ENCODE measurements at places on chromosomes 6 and 20.

- no peak for DNase-seq
Measured at GRCh38 chr6:43475516-43475915, 1.9 kb upstream of the TJAP1 start.

- DNase-seq, result no peak
Measured at GRCh38 chr6:21079468-21080048, 514.0 kb upstream of the SOX4 start.

- no peak for DNase-seq
Measured at GRCh38 chr20:62824476-62825332, 7.9 kb downstream of the COL9A3 start.

DNA sequence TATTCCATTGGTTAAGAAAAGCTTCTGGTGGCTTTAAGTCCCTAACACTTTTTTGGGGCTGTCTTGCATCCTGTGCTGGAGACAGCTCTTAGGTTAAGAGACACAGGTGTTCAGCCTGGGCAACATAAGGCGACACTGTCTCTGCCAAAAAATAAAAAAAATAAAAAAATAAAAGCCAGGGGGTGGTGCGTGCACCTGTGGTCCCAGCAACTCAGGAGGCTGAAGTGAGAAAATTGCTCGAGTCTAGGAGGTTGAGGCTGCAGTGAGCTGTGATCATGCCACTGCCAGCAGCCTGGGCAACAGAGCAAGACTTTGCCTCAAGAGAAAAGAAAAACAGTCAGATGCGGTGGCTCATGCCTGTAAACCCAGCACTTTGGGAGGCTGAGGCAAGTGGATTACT lies 55.6 kb upstream of the ZMYND8 start:
- DNase-seq, result no peak

- no peak for DNase-seq
Measured at GRCh38 chr6:115891111-115891669, 169.5 kb downstream of the FRK start.

- DNase-seq, result no peak
Measured at GRCh38 chr6:101146389-101146788, 247.1 kb upstream of the GRIK2 start.

DNA sequence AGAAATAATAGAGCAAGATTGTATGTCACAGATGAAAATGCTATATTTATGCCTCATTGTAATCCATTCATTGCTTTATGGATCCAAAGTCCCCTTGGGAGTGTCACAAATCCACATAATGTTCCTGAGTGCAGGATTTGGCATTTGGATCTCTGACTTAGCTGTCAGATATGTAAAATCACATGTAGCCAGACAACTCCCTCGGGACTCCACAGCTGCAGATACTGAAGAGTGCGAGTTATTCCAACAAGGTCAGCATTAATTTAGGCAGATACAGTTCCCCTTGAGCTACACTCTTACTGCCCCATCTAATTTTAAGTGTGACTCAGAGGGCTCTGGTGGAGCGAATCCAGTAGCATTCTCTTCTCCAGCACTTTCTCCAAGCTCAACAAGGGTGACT lies 433.2 kb downstream of the CD83 start:
- no peak for DNase-seq

GRCh38 chr20:55755861-55756260 lies 249.5 kb downstream of the CBLN4 start:
- no peak for DNase-seq

GRCh38 chr6:87798393-87799278 lies 96.6 kb upstream of the AKIRIN2 start:
- DNase-seq, result no peak

- DNase-seq, result no peak
Measured at GRCh38 chr6:105894556-105894955, 191.6 kb upstream of the PRDM1 start.

GRCh38 chr6:154161689-154162088 lies 122.6 kb downstream of the OPRM1 start:
- DNase-seq, result no peak

- no peak for DNase-seq
Measured at GRCh38 chr20:34774449-34774848, 51.0 kb downstream of the NCOA6 start.

DNA sequence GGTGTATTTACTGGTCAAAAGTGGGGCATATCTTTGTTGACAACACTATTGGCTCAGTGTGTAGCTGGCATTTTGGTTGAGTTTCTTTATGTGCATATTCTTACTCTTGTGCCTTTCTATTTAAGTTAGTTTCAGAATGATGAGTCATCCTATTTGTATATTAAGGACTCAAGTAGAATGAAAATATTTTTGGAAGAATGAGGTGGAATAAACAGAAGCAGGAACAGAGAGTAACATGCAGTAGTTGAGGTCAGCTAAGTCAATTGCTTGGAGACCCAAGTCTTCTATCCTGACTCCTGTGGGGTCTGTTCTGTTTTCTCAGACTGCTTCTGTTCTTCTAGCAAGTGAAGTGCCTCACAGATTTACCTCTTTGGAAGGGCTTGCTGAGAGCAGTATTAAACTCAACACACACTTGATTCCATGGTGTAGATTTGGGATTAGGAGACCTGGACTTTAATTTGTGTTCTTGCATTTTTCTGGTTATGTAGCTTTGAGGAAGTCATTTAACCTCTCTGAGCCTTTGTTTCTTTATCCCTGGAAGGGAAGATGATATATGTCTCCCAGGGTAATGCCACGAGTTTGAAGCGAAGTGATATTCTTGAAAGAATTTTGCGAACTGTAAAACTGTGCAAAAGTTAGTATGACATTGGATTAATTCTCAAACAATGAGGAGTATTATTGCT lies 324.3 kb downstream of the QKI start:
- DNase-seq, result no peak

GRCh38 chr20:53916173-53916512 lies 154.3 kb downstream of the BCAS1 start:
- DNase-seq, result no peak

DNA sequence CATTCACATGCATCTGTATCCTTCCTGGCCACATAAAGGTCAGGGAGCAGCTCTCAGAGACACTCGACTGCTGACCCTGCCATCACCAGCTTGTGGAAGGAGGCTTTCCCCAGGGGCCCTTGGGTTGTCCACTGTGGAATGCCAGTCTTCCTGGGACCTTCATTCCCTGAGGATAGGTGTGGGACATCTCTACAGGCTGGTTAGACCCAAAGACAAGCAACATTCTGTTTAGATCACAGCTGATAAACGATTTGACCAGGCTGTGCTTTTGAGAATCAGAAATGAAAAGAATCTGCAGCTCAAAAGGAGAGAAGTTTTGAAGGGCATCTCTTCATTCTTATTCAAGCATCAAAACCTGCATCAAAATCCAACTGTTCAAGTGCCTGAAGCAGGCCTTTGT lies 18.2 kb upstream of the SH3BGRL2 start:
- no peak for DNase-seq

DNA sequence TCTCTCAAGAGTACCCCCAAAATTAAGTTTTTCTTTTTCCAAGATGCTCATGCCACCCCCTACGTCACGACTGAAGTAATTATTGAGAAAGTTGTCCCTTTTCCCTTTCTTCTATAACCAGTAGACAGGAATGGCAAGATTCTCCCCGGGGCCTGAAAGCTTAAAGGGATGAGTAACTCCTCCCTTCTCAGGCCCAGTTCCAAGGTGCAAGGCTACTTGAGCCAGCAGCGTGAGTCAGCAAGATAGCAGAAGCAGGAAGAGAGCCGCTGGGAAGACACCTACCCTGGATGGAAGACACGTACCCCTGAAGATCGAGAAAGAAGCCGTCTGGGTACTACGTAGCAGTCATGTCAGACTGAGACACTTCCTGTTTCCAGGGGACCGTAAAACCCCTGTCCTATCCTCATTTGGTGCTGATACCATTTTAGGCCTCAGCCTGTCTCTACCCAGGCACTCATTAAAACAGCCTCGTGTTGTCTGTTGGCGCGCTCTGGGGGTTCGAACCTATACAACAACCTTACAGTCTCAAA lies 241.0 kb downstream of the ADGRG6 start:
- DNase-seq, result no peak

Data from substantia nigra (tissue), 51 donors.